ENCODE measurements at places on chromosomes 11 and 22. TPM values are rescaled to one million over a fixed set of nuclear protein-coding genes. Genes with fewer than 3 reads are reported as not detected.

GRCh38 chr22:36860438-36860820, 377 bp upstream of the NCF4 start:
- peak overlapping the region; percentile 95 for H3K27ac ChIP-seq
- no peaks in the 10 kb centered on the region for H3K36me3 ChIP-seq
- no peak for DNase-seq
- peaks cover 1% of the 10 kb centered on the region for H3K27me3 ChIP-seq

GRCh38 chr11:125374398-125374797, 121.7 kb downstream of the FEZ1 start:
- H3K4me3 ChIP-seq: no peak overlapping the region
- H3K36me3 ChIP-seq: no peaks in the 10 kb centered on the region
- DNase-seq: no peak
- H3K27me3 ChIP-seq: peaks cover 29% of the 10 kb centered on the region
- H3K4me1 ChIP-seq: no peaks in the 10 kb centered on the region

DNA sequence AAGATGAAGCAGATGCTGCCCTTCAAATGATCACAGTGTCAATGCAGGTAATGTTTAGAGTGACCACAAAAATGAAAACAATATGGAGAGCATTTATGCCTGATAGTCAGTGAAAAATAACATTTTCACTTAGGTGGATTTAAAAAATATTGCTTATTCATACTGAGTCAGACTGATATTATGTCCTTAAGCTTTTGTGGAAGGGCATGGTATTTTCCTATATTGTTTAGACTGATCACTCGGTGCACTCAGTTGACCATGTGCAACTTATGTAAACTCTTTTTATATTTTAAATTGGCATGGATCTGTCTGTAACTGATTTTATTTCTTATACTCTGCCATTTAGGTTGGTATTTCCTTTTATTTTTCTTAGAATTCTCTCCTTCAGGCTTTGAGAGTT, 106.6 kb downstream of the DYNC2H1 start:
- H3K4me3 ChIP-seq: no peak overlapping the region
- H3K4me1 ChIP-seq: no peaks in the 10 kb centered on the region
- no peaks in the 10 kb centered on the region for H3K36me3 ChIP-seq
- DNase-seq: no peak
- H3K27me3 ChIP-seq: no peaks in the 10 kb centered on the region
- no peak overlapping the region for H3K27ac ChIP-seq

- peaks cover 17% of the 10 kb centered on the region for H3K4me1 ChIP-seq
- no peak overlapping the region for H3K4me3 ChIP-seq
- H3K27ac ChIP-seq: no peak overlapping the region
- H3K36me3 ChIP-seq: no peaks in the 10 kb centered on the region
- H3K27me3 ChIP-seq: no peaks in the 10 kb centered on the region
Measured at GRCh38 chr22:39750759-39751158, 142.8 kb downstream of the ENTHD1 start.

- H3K27me3 ChIP-seq: peaks cover 8% of the 10 kb centered on the region
- no peaks in the 10 kb centered on the region for H3K4me1 ChIP-seq
- no peaks in the 10 kb centered on the region for H3K36me3 ChIP-seq
- no peak overlapping the region for H3K27ac ChIP-seq
Measured at GRCh38 chr11:59088162-59088561, 2.1 kb downstream of the GLYATL1B start.

GRCh38 chr11:77198440-77198849, 70.4 kb downstream of the MYO7A start:
- H3K27ac ChIP-seq: no peak overlapping the region
- no peaks in the 10 kb centered on the region for H3K4me1 ChIP-seq
- H3K4me3 ChIP-seq: no peak overlapping the region
- H3K36me3 ChIP-seq: no peaks in the 10 kb centered on the region
- no peaks in the 10 kb centered on the region for H3K27me3 ChIP-seq
- DNase-seq: peak; percentile 41

GRCh38 chr11:9565822-9566560, 7.5 kb upstream of the WEE1 start:
- peaks cover 6% of the 10 kb centered on the region for H3K36me3 ChIP-seq
- H3K27me3 ChIP-seq: no peaks in the 10 kb centered on the region
- peak overlapping the region; percentile 82 for H3K27ac ChIP-seq
- DNase-seq: peak; percentile 80

DNA sequence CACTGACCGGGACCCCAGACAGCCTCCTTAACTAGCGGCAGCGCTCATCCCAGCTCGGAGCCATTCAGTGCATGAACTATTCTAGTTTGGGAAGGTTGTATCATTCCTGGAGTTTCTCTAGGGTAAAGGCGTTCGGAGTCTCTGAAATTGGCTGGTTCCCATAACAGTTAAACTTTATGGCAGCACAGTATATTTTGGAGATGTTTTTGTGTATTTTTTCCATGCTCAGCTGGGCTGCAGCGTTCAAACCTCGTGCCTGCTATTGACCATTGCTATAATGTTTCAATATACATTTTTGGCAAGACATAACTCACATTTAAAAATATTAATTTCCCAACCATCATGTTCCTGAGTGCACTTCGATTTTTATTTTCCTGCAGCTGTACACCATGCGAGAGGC, 169.7 kb downstream of the ST3GAL4 start:
- no peak overlapping the region for H3K4me3 ChIP-seq
- peaks cover 4% of the 10 kb centered on the region for H3K27me3 ChIP-seq
- no peaks in the 10 kb centered on the region for H3K36me3 ChIP-seq
- no peaks in the 10 kb centered on the region for H3K4me1 ChIP-seq
- DNase-seq: no peak

GRCh38 chr11:85665733-85666132, 804 bp upstream of the CREBZF start:
- H3K36me3 ChIP-seq: peaks cover 29% of the 10 kb centered on the region
- H3K27me3 ChIP-seq: no peaks in the 10 kb centered on the region
- peak overlapping the region; percentile 99 for H3K27ac ChIP-seq
- DNase-seq: no peak
- H3K4me1 ChIP-seq: peaks cover 19% of the 10 kb centered on the region
- peak overlapping the region; percentile 99 for H3K4me3 ChIP-seq

SCGB1A1 gene
- total RNA-seq: not detected

OR6T1 gene
- not detected for total RNA-seq

C22orf42 gene
- not detected for total RNA-seq

DCDC1 gene
- 0.27 TPM for total RNA-seq

GSTP1 gene
- total RNA-seq: 361 TPM

Data from activated CD4-positive, alpha-beta memory T cell treated with anti-CD3 and anti-CD28 coated beads for 36 hours (primary cell).